ENCODE measurements at places on chromosomes 5 and 9. TPM values are rescaled to one million over a fixed set of nuclear protein-coding genes. Genes with fewer than 3 reads are reported as not detected.

EQTN gene
- total RNA-seq = 1.5 TPM

OR1Q1 gene
- total RNA-seq = not detected

RANBP3L gene
- not detected for total RNA-seq

CYFIP2 gene
- total RNA-seq = 36.0 TPM

PCDHB14 gene
- total RNA-seq = 1.2 TPM

PCDHB7 gene
- 0.12 TPM for total RNA-seq

GFI1B gene
- 1.3 TPM for total RNA-seq

DAB2 gene
- 61.6 TPM for total RNA-seq

GNPDA1 gene
- 15.0 TPM for total RNA-seq

PLGRKT gene
- total RNA-seq = 50.9 TPM

SPACA9 gene
- 1.2 TPM for total RNA-seq

IFNB1 gene
- not detected for total RNA-seq

DOCK8 gene
- 10.3 TPM for total RNA-seq

CBY3 gene
- total RNA-seq = not detected

ARHGEF28 gene
- total RNA-seq = 13.5 TPM

TSSK1B gene
- total RNA-seq = not detected

EIF4E1B gene
- total RNA-seq = not detected

TCOF1 gene
- 21.7 TPM for total RNA-seq

CARTPT gene
- 0.39 TPM for total RNA-seq

PCDHGB6 gene
- 2.2 TPM for total RNA-seq

FGD3 gene
- 3.6 TPM for total RNA-seq

IFNA6 gene
- total RNA-seq = not detected

CDX1 gene
- 423 TPM for total RNA-seq

FOXD1 gene
- not detected for total RNA-seq

CTXN3 gene
- not detected for total RNA-seq

SOWAHA gene
- 38.8 TPM for total RNA-seq

SLC6A19 gene
- total RNA-seq = 5.8 TPM

MARCHF3 gene
- total RNA-seq = 57.7 TPM

HMCN2 gene
- total RNA-seq = 23.3 TPM

UCK1 gene
- total RNA-seq = 22.6 TPM

NMUR2 gene
- not detected for total RNA-seq

ANAPC2 gene
- total RNA-seq = 50.6 TPM

C9 gene
- not detected for total RNA-seq

C1QTNF3 gene
- 3.8 TPM for total RNA-seq

LRRC26 gene
- 70.0 TPM for total RNA-seq

LHX3 gene
- not detected for total RNA-seq

Data from left colon (tissue), 2 donors.